ENCODE measurements at places on chromosomes 1 and 21. TPM values are rescaled to one million over a fixed set of nuclear protein-coding genes. Genes with fewer than 3 reads are reported as not detected.

DNA sequence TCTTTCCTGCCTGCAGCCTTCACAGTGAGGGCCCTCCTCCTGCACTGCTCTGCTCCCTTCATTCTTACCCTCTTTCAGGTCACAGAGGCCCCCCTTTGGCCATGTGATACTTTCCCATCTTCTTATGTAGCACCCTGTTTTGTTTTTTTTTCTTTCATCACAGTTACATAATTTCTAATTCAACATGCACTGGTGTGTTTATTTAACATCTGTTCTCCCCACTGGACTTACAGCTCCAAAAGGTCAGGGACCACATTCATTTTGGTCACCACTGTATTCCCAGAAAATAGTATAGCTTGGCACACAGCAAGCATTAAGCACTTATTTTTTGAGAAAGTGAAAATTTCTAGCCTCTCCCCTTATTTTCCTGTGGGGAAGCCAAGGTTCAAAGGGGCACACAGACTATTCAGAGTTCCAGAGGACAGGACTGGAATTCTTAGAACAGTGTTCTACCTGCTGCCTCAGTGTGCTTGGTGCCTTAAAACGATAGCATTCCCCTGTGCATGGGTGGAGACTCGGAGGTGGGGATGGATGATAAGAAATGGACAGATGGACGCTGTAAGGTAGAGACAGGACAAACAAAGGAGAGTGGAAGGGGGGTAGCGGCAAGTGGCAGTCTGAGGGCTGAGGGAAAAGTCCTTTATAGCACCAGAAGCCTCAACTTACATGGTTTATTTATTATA, 5.3 kb downstream of the DENND2D start:
- DNase-seq, result no peak

DNA sequence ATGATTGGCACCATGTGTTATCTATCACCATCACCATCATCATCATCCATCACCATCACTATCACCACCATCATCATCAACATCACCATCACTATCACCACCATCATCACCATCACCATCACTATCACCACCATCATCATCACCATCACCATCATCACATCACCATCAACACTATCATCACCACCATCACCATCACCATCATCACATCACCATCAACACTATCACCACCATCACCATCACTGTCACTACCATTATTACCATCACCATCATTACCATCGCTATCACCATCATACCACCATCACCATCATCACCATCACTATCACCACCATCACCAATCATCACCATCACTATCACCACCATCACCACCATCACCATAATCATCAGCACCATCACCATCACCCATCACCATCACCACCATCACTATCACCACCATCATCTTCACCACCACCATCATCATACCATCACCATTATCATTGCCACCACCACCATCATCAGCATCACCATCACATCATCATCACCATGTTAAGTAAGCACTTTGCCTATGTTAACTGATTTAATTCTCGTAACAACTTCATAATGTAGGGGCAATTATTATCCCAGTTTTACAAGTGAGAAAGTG, 112.8 kb downstream of the LIPI start:
- DNase-seq, result no peak

GRCh38 chr1:114522264-114522575, 11.2 kb upstream of the TRIM33 start:
- no peak for DNase-seq

DNA sequence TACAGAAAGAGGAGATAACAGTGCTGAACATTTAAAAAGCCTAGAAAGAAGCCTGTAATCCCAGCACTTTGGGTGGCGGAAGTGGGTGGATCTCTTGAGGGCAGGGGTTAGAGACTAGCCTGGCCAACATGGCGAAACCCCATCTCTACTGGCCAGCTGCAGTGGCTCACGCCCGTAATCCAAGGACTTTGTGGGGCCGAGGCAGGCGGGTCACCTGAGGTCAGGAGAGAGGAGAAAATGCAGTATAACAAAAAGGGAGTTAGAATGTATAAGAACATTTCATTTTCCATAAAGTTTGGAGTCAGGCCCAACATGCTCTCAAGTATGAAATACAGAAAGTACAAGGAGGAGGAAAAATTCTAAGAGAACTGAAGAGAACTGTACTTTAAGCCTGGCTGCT, 134.5 kb downstream of the SMYD3 start:
- DNase-seq, result no peak

DNA sequence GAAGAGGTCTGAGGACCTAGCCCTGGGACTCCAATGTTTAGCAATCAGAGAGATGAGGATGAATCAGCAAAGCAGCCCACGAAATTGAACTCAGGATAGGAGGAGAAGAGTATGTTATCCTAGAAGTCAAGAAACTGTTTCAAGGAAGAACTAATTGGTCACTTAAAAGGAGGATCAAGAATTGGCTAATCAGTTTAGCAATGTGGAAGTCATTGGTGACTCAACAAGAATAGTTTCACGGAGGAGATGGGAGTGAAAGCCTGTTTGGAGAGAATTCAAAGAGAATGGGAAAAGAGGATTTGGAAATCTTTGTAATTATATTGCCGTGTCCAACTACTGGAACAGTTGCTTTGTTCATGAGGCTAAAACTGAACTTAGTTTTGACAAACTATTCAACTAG, 7.4 kb downstream of the HMCN1 start:
- no peak for DNase-seq

The GLIS1 gene
- total RNA-seq, result 0.17 TPM
